Stimulated activated CD4-positive, alpha-beta T cell treated with anti-CD3 and anti-CD28 coated beads, Interleukin-4, amount 100 ng/mL, for 48 hours (primary cell): ENCODE measurements at places on chromosomes 1 and 21.

- DNase-seq: no peak
These were observed 377.4 kb downstream of the LTN1 start for GRCh38 chr21:28615276-28615675.

GRCh38 chr1:63643926-63644325 lies 50.7 kb downstream of the PGM1 start:
- no peak for DNase-seq

- DNase-seq: no peak
These were observed 66.1 kb upstream of the RHOU start for GRCh38 chr1:228669242-228669585.

DNA sequence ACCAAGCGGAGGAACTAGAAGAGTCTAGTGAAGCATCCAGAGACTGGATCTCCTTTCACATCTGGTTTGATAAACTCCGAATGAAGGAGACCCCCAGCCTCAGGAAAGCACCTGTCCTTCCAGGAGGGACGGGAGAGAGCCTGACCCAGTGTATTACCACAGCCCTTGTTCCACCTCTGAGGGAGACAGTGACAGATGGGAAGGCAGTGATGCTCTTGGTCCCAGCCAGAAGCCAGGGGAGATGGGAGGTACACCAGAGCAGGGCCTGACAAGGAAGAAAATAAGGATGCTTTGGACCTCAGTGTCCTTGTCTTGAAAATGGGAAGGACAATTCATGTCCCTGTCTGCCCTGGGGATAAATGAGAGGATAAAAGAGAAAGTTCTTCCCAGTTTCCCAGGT lies 3.5 kb downstream of the KLHDC7A start:
- DNase-seq: no peak

DNA sequence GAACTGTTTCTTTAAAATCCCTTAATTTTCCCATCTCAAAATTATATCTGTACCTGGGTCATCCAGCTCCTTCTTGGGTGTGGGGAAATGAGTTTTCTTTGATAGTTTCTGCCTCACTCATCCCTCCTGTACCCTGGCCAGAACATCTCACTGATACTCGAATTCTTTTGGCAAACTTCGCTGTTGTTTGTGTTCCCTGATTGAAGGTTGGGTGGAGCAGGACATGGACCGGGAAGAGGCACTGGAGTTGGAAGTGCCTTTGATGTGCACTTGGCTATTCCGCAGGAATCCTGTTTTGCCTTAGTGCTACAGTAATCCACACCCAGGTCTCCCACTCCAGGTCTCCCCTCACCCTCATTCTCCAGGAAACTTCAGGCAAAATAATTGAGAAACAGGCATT lies 11.2 kb downstream of the MINDY1 start:
- no peak for DNase-seq

GRCh38 chr1:77929806-77930205 lies 41.4 kb downstream of the NEXN start:
- no peak for DNase-seq

DNA sequence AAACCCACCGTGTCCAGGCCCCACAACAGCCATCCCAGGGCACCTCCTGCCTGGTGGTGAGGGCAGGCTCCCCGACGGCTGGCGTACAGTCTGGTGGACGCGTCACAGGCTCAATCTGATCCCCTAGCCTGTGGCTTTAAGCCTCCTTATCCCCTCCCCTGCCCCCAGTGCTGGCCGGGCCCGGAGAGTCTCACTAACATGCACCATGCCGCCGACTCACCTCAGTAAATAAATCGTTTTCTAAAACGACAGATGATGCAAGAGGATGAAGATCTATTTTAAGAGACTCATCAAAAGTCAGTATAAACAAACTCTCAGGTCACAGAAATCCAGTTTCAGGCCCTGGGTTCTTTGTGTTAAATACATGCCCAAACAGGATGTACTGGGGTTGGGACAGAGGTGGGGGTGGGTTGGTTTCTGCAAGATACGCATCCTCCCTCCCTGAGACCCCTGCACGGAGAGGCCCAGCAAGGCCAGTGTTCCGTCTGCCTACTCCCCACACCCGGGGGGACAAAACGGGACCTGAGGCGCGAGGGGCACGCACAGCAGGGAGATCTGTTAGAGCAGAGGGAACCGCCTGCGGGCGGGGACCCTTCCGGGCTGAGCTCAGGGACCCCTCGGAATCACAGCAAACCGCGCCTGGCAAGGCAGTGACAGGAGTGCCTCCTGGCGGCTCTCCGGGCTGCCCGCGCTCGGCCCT lies 3.1 kb downstream of the PANK4 start:
- no peak for DNase-seq

GRCh38 chr1:198086051-198086745 lies 70.6 kb upstream of the NEK7 start:
- DNase-seq: no peak

DNA sequence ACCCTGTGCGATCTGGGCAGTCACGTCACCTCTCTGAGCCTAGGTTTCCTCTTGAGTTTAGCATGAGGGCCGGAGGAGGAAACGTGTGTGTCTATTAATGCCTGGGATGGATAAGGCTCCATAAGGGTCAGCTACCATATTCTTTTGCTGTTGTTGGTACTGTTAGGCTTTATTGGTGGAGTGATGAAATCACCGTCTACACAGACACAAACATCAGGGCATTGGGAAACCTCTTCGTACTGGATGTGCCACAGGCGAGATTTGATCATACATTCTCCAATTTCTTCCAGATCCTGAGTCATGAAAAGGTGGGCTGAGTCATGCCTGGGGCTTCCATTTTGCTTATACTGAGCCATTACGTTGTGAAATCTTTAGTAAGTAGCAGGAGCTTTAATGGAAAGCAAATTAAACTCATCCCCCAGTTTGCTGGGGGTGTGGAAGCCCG lies 24.9 kb upstream of the GRHL3 start:
- no peak for DNase-seq

GRCh38 chr1:54355931-54356679 lies 50.1 kb downstream of the SSBP3 start:
- no peak for DNase-seq

DNA sequence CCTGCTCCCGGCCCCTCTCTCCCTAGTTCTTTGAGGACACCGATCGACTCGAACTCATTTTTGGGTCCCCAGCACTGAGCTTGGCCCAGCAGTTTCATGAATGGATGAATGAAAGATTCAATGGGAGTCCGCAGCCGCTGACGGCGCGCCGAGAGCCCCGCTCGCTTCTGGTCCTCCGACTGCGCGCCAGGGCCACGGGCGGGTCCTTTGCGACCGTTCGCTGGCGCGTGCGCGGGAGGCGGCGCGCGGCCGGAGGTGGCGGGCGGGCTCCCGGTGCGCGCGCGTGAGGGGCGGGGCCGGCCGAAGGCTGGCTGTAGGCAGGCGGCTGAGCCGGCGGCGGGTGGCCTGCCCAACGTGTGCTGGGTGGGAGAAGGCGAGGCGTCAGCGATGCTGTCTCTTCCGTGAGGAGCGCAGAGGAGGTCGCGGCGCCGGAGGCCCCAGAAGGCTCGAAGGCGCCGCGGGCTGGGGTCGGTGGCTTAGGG lies at the start of gene MAST2:
Gene MAST2 (plus strand): TSS at position 314 of the 482 bp plus-strand sequence. CDS start 284 bp downstream, outside the sequence.
- peak; percentile 83 for DNase-seq

- no peak for DNase-seq
These were observed 10.7 kb downstream of the SEMA6C start for GRCh38 chr1:151135433-151136385.

DNA sequence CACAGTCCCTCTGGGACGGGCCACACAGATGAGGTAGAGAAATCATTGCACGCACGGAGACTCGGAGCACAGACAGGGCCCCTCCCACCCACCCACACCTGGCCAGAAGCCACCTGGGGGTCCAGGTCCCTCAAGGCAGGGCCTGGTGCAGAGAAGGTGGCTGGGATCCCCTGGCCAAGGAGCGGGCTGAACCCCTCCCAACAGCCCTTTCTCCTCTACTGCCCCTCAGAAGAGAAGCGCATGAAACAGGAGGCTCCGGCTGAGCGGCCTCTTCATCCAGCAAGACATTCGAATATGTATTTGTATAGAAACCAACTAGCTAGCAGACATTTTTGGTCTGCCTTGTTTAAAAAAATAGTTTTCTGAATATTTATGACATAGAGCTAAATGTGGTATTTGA lies 29.0 kb downstream of the WNT9A start:
- DNase-seq: no peak
